Suprapubic skin (tissue), 4 donors: ENCODE measurements at places on chromosomes 16 and 17.

GRCh38 chr17:30493780-30494179 is 16.6 kb downstream of the GOSR1 start:
- no peak overlapping the region for H3K27ac ChIP-seq
- no peaks in the 10 kb centered on the region for H3K27me3 ChIP-seq
- no peak overlapping the region for H3K4me3 ChIP-seq
- DNase-seq, result no peak
- peaks cover 96% of the 10 kb centered on the region for H3K36me3 ChIP-seq

DNA sequence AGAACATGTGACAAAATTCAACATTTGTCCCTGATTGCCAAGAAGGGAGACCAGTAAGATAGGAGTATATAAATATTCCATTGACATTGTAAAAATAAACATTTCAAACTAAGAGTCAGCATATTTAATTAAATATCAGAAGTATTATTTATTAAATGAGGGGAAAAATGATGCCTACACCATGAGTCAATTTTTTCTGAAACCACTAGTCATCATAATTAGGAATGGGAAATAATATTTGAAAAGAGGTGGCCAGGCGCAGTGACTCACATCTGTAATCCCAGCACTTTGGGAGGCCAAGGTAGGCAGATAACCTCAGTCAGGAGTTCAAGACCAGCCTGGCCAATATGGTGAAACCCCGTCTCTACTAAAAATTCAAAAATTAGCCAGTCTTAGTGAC is 2.1 kb downstream of the CMTM1 start:
- no peaks in the 10 kb centered on the region for H3K27me3 ChIP-seq
- peaks cover 11% of the 10 kb centered on the region for H3K4me1 ChIP-seq
- DNase-seq, result no peak
- H3K27ac ChIP-seq, result no peak overlapping the region
- H3K36me3 ChIP-seq, result peaks cover 25% of the 10 kb centered on the region

DNA sequence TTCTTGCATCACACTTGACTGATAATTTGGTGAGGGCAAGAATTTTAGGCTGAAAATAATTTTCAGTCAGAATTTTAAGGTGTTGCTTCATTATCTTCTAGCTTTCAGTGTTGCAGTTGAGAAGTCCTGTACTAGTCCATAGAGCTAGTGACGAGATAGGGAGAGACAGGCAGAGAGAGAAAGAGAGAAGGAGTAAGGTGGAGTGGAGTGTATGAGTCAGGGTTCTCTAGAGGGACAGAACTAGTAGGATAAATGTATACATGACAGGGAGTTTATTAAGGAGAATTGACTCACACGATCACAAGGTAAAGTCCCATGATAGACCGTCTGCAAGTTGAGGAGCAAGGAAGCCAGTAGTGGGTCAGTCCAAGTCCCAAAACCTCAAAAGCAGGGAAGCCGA is 127.2 kb downstream of the UTP18 start:
- H3K27ac ChIP-seq, result no peak overlapping the region
- H3K36me3 ChIP-seq, result no peaks in the 10 kb centered on the region
- no peaks in the 10 kb centered on the region for H3K4me1 ChIP-seq
- H3K4me3 ChIP-seq, result no peak overlapping the region
- no peak for DNase-seq
- H3K27me3 ChIP-seq, result peaks cover 6% of the 10 kb centered on the region

GRCh38 chr16:80463326-80463725 is 77.5 kb upstream of the DYNLRB2 start:
- H3K27ac ChIP-seq, result no peak overlapping the region
- no peaks in the 10 kb centered on the region for H3K36me3 ChIP-seq
- H3K4me3 ChIP-seq, result no peak overlapping the region
- DNase-seq, result no peak
- H3K27me3 ChIP-seq, result no peaks in the 10 kb centered on the region
- peaks cover 13% of the 10 kb centered on the region for H3K4me1 ChIP-seq

GRCh38 chr17:45042346-45043120 is 8.9 kb downstream of the DCAKD start:
- H3K4me3 ChIP-seq, result no peak overlapping the region
- no peaks in the 10 kb centered on the region for H3K27me3 ChIP-seq
- H3K27ac ChIP-seq, result peak overlapping the region; percentile 89
- no peak for DNase-seq

GRCh38 chr17:76593384-76593826 is 7.7 kb upstream of the ST6GALNAC2 start:
- H3K4me3 ChIP-seq, result no peak overlapping the region
- H3K27ac ChIP-seq, result peak overlapping the region; percentile 21
- no peaks in the 10 kb centered on the region for H3K27me3 ChIP-seq
- no peaks in the 10 kb centered on the region for H3K36me3 ChIP-seq
- DNase-seq, result no peak

- no peaks in the 10 kb centered on the region for H3K36me3 ChIP-seq
- peaks cover 97% of the 10 kb centered on the region for H3K27me3 ChIP-seq
- no peak overlapping the region for H3K4me3 ChIP-seq
- DNase-seq, result no peak
- no peak overlapping the region for H3K27ac ChIP-seq
Observed at GRCh38 chr16:86355951-86356350, 154.4 kb upstream of the FOXF1 start.

- DNase-seq, result no peak
- H3K27me3 ChIP-seq, result no peaks in the 10 kb centered on the region
- no peak overlapping the region for H3K27ac ChIP-seq
- no peaks in the 10 kb centered on the region for H3K36me3 ChIP-seq
Observed at GRCh38 chr16:79810449-79811189, 210.1 kb upstream of the MAF start.

DNA sequence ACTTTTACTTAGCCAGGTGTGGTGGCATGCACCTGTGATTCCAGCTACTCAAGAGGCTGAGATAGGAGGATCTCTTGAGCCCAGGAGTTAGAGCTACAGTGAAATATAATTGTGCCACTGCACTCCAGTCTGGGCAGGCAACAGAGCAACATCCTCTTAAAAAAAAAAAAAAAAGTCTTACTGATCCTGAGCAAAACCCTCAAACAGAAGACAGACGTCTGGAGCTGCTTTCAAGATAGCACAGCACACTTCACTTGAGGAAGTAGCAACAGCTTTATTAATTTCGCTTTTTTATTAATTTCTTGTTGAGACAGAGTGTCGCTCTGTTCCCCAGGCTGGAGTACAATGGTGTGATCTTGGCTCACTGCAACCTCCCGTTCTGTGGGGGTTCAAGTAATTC is 10.2 kb upstream of the GGA2 start:
- no peak overlapping the region for H3K27ac ChIP-seq
- H3K4me1 ChIP-seq, result no peaks in the 10 kb centered on the region
- no peaks in the 10 kb centered on the region for H3K27me3 ChIP-seq
- no peak for DNase-seq
- H3K36me3 ChIP-seq, result peaks cover 43% of the 10 kb centered on the region

- H3K36me3 ChIP-seq, result peaks cover 35% of the 10 kb centered on the region
- H3K4me1 ChIP-seq, result peaks cover 78% of the 10 kb centered on the region
- H3K27ac ChIP-seq, result peak within 1 kb of the TSS; percentile 99
- DNase-seq, result no peak
- peak within 1 kb of the TSS; percentile 89 for H3K4me3 ChIP-seq
Observed at GRCh38 chr17:28726226-28726626, at the start of gene TLCD1. Gene TLCD1, minus strand, starts transcription at chr17:28726233. Its CDS starts 136 bp downstream, at chr17:28726097.

- no peaks in the 10 kb centered on the region for H3K27me3 ChIP-seq
- DNase-seq, result no peak
- no peaks in the 10 kb centered on the region for H3K36me3 ChIP-seq
Observed at GRCh38 chr17:61700252-61700651, 109.2 kb upstream of the NACA2 start.

- no peak for DNase-seq
- no peak overlapping the region for H3K4me3 ChIP-seq
Observed at GRCh38 chr17:44864831-44865230, 17.1 kb downstream of the HIGD1B start.

GRCh38 chr17:20611309-20611708 is 31.8 kb downstream of the CDRT15L2 start:
- DNase-seq, result no peak
- H3K27me3 ChIP-seq, result no peaks in the 10 kb centered on the region
- H3K4me1 ChIP-seq, result no peaks in the 10 kb centered on the region
- H3K36me3 ChIP-seq, result no peaks in the 10 kb centered on the region

- peaks cover 4% of the 10 kb centered on the region for H3K4me1 ChIP-seq
- H3K27me3 ChIP-seq, result no peaks in the 10 kb centered on the region
- no peak for DNase-seq
- no peak overlapping the region for H3K4me3 ChIP-seq
- H3K27ac ChIP-seq, result no peak overlapping the region
- H3K36me3 ChIP-seq, result peaks cover 10% of the 10 kb centered on the region
Observed at GRCh38 chr17:69525920-69526841, 111.7 kb downstream of the MAP2K6 start.

DNA sequence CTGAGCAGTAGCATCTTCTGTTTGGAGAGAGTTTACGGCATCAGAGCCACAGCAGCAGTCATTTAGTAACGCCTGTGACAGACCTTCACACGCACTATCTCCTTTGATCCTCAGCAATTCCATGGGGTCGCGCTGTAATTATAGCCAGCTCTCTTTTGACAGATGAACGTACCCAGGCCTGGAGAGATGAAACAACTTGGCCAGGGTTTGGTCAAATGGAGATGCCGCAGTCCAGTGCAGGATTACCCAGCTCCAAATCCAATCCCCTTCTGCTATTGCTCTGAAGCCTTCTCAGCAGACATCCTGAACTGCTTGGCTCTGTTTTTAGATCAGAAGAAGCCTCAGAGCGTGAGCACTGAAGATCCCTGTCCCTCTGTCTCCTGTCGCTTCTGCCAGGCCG is 83.9 kb downstream of the SOX9 start:
- no peak overlapping the region for H3K27ac ChIP-seq
- no peak for DNase-seq
- H3K4me3 ChIP-seq, result no peak overlapping the region
- peaks cover 31% of the 10 kb centered on the region for H3K27me3 ChIP-seq
- no peaks in the 10 kb centered on the region for H3K36me3 ChIP-seq
- H3K4me1 ChIP-seq, result no peaks in the 10 kb centered on the region

- no peaks in the 10 kb centered on the region for H3K27me3 ChIP-seq
- H3K27ac ChIP-seq, result peak overlapping the region; percentile 42
- no peak for DNase-seq
- no peak overlapping the region for H3K4me3 ChIP-seq
Observed at GRCh38 chr17:39014044-39014794, 47.0 kb upstream of the FBXO47 start.

DNA sequence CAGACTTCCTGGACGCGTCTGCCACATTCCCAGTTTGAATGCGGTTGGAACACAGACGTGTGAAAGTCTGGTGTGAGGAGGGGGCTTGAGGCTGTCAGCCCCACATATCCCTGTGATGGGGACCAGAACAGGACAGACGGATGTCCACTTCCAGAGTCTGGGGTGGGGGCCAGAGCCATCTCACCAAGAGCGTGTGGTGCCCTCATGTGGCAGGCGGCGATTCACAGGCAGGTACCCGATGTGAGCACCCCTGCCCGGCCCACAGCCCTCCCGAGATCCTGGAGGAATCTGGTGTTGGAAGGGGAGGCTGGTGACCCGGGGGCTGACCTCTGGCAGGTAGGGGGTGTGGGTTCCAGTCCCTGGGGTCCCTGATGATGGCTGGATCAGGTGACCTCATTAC is 51.5 kb downstream of the ENGASE start:
- no peak overlapping the region for H3K27ac ChIP-seq
- no peak for DNase-seq
- peaks cover 91% of the 10 kb centered on the region for H3K27me3 ChIP-seq
- H3K4me1 ChIP-seq, result no peaks in the 10 kb centered on the region

- peaks cover 48% of the 10 kb centered on the region for H3K4me1 ChIP-seq
- DNase-seq, result peak; percentile 93
Observed at GRCh38 chr17:78925662-78926555, 722 bp upstream of the TIMP2 start.

GRCh38 chr17:82021107-82021899 is 1.4 kb downstream of the CENPX start:
- no peak overlapping the region for H3K27ac ChIP-seq
- peaks cover 3% of the 10 kb centered on the region for H3K36me3 ChIP-seq
- peaks cover 32% of the 10 kb centered on the region for H3K4me1 ChIP-seq
- H3K4me3 ChIP-seq, result peak overlapping the region; percentile 84
- DNase-seq, result no peak

DNA sequence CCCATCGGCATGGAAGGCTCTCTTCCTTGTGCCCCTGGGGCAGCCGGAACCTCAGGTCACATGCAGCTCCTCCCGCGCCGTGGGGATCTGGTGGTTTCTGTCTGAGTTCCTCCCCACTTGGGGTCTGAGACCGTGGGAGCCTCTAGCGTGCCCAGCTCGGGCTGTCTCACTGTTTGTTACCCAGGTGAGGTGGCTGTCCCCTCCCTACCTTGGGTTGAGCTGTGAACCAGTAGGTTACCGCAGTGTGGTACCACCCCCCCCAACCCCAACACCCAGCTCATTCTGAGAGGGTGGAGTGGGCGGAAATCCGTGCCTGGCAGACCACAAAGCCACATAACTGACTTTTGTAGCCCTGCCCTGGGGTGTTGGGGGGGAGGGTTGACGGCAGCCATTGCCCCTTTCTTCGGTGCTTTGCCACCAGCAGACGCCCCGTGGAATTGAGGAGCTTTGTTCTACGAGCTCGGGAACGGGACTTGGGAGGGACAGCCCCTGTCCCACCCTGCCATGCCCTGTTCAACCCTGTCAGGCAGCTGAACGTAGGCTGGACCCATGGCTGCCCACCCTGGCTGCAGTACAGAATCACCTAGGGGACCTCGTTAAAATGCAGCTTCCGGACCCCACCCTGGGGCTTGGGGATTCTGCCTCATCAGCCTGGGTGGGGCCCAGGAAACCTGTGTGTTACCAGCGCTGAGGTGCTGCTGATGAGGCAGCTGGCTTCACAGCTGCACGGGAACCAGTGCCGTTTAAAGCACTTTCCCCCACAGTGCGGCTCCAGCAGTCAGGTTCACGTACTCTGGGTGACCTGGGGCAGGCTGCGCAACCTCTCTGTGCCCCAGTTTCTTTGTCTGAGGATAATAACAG is 18.5 kb downstream of the RAP1GAP2 start:
- H3K27ac ChIP-seq, result no peak overlapping the region
- H3K4me3 ChIP-seq, result peak overlapping the region; percentile 21
- H3K27me3 ChIP-seq, result peaks cover 3% of the 10 kb centered on the region
- DNase-seq, result no peak
- peaks cover 13% of the 10 kb centered on the region for H3K4me1 ChIP-seq

- no peaks in the 10 kb centered on the region for H3K27me3 ChIP-seq
- DNase-seq, result no peak
- H3K36me3 ChIP-seq, result no peaks in the 10 kb centered on the region
- H3K27ac ChIP-seq, result no peak overlapping the region
Observed at GRCh38 chr16:74563828-74564263, 43.1 kb downstream of the GLG1 start.

GRCh38 chr17:76445697-76446448 is 7.1 kb downstream of the UBE2O start:
- no peak for DNase-seq
- no peak overlapping the region for H3K27ac ChIP-seq
- H3K36me3 ChIP-seq, result no peaks in the 10 kb centered on the region
- no peaks in the 10 kb centered on the region for H3K27me3 ChIP-seq
- H3K4me1 ChIP-seq, result peaks cover 7% of the 10 kb centered on the region
- no peak overlapping the region for H3K4me3 ChIP-seq

DNA sequence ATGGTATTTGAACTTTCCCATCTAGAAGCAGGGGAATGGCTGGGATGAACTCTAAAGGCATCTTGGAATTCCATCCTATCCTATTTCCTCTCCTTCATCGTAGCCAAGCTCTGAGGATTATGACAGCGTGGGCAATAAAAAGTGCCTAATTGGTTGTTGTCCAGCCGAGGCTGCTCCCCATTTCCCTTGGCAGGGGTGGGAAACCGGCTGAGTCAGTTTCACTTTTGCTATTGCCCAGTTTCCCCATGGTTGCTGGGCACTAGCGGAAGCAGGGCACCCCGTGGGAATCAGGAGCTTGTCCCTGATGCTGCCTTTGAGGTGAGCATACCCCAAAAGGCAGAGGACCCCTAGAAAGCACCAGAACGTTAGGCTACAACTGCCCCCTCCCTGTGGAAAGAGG is 13.8 kb upstream of the SP2 start:
- H3K27me3 ChIP-seq, result peaks cover 21% of the 10 kb centered on the region
- DNase-seq, result no peak
- H3K36me3 ChIP-seq, result no peaks in the 10 kb centered on the region
- peaks cover 44% of the 10 kb centered on the region for H3K4me1 ChIP-seq
- H3K27ac ChIP-seq, result no peak overlapping the region
